CD4-positive, CD25-positive, alpha-beta regulatory T cell (primary cell): ENCODE measurements at places on chromosomes 11 and 22. TPM values are rescaled to one million over a fixed set of nuclear protein-coding genes. Genes with fewer than 3 reads are reported as not detected.

DNA sequence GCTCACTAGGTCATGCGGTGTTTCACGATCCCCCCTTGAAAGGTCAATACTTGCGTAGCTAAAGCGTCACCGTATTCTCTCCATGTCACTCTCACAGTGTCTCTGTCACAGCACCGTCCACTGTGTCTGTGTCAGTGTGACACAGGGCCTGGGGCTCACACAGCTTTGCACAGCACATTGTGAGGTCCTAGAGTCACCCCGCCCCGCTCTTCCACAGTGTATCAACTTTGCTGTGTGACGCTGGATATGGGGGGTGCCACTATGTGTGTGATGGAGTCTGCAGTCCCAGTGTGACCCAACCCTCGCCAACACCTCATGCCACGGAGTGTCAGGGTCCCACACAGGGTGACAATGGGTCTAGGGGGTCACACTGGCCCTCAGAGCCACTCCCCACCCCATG lies 583 bp downstream of the P4HA3 start:
- DNase-seq = no peak

- no peak for DNase-seq
Observed at GRCh38 chr11:78869293-78869692, 294.6 kb upstream of the NARS2 start.

DNA sequence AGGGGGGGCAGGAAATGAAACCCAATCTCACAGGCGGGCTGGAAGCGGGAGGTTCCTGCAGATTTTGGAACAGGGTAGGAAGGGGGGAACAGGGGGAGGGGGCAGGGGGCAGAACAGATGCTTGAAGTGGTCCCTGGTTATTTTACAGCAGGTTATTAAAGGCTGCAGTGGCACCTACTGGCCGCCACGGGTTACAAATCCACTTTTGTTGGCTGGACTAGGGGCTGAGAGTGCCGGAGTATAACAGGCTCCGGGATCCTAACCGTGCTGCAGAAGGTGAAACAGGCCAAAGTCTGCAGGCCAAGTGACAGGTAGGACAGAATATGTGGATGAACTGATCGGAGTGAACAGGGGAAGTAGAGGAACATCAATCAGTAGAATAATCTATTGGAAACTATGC lies 2.5 kb downstream of the ROBO3 start:
- DNase-seq = no peak

DNA sequence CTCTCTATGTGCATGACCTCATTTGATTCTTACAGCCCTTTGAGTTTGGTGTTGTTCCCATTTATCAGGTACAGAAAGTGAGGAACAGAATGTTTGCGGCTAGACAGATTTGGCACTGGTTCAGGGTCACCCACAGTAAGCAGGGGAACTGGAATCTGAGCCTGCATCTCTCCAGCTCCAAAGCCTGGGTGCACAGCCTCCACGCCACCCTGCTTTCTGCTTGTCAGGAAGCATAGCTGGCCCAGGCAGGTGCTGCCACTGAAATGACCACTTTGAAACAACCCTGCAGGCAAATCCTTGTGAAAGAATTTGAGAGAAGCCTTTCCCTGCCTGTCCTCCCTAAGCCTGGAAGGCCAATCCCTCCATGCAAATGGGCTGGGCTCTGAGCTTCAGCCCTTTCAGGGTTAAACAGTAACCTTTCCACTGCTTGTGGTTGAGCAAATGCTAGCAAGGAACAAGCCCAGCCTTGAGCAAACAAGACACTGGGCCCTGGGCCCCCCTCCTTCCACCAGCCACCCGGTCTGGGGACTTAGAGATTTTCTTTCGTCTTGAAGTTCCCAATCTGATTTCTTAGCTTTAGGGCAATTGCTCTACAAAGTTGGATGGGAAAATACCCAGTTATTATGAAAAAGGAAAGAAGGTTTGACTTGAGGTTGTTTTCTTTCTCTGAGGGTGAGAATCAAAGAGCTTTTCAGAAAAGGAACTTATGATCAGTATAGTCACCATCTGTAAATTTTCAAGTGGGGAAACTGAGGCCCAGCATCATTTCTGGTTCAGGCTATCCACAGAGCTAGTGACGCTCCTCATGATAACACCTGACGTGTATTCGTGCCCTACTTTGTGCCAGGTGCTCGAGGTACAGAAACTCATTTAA lies 19.4 kb downstream of the EHF start:
- no peak for DNase-seq

GRCh38 chr11:117396970-117397369 lies 69.3 kb downstream of the CEP164 start:
- DNase-seq = no peak

The MB gene
- total RNA-seq = not detected

The VPS26B gene
- total RNA-seq = 65.1 TPM
